CD4-positive, CD25-positive, alpha-beta regulatory T cell (primary cell): ENCODE measurements at places on chromosomes 11 and 22.

- no peak for DNase-seq
Measured at GRCh38 chr11:45930951-45931570, 8.6 kb downstream of the LARGE2 start.

- no peak for DNase-seq
Measured at GRCh38 chr22:35549328-35549727, 8.7 kb downstream of the RASD2 start.

- no peak for DNase-seq
Measured at GRCh38 chr11:27215471-27216269, 147.3 kb downstream of the CCDC34 start.

GRCh38 chr22:46462726-46463371 lies 74.6 kb downstream of the CELSR1 start:
- DNase-seq = no peak

DNA sequence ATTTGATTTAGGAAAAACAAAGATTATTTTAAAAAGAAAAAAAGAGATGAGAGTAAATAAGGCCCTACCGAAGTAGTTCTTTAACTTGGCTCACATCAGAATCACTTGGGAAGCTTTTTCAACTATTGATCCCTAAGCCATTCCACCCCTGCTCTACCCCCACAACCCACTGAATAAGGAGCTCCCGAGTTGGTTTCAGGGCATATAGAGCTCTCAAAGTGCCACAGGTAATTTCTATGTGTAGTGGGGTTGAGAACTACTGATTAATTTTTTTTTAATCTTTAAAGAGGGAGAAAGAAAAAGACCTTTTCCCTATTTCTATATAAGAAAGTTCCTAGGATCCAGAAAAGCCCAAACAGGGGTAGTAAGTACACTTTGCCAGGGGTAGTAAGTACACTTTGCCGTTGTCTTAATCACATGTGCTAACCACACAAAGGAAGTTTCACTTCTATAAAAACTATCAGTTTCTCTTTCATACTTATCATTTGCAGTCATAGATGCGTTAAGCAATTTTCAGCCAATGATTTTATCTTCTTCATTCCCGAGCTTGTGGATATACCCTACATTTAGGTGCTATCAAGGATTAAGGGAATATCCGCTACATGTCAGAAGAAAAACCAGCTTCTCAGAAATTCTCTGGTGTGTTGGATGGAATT lies 108.4 kb upstream of the ZC3H12C start:
- DNase-seq = peak; percentile 6

DNA sequence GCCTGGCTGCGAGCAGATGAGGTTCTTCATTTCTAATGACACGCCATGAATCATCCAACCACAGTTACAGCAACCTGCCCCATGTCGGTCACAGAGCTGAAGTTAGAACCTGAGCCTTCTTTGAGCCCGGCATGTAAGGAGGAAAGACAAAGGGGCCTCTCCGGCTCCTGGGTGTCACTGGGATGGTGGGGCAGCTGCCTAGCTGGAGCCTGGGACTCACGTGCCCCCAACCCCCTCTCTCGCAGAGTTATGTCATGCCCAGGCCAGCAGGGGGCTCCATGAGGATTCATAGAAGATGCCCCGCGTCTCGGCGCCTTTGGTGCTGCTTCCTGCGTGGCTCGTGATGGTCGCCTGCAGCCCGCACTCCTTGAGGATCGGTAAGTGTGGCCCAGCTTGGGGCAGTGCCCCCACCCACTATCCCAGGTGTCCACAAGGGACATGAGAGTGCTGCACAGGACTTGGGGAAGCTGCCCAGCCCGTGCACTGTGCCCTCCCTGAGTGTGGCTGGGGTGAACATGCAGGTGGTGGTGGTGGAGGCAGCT lies 148.5 kb downstream of the GRIK4 start:
- no peak for DNase-seq

GRCh38 chr22:20418211-20418788 lies 19.3 kb downstream of the SCARF2 start:
- peak; percentile 73 for DNase-seq

GRCh38 chr11:105357764-105358163 lies 218.2 kb upstream of the CARD18 start:
- no peak for DNase-seq

DNA sequence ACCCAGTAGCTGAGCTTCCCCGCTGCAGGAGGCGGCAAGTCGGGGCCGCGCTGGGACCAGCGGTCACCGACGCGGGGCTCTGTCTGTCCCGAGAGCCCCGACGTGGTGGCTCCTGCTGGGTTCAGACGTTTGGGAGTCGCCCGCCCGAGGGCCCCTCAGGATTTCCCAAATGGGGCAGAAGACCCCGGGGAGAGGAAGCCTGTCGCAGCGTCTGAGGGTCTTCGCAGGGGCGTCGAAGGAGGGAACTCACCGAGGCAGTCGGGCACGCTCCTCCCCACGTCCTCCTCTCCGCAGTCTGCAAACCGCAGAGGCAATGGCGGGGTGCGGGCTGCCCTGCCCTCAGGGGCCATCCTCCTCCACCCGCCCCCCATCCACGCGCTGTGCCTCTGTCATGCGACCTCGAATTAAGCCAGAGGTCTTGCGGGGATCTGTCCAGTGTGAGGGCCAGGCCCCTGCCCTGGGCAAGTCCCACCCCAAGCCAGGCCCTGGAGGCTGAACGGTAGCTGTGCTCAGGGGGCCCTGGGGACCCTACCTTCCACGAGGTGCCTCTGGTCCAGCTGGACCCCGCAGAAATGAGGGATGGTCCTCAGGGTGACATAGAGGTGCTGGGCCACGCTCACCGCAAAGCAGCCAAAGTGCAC lies 12.5 kb downstream of the IL17REL start:
- DNase-seq = no peak

DNA sequence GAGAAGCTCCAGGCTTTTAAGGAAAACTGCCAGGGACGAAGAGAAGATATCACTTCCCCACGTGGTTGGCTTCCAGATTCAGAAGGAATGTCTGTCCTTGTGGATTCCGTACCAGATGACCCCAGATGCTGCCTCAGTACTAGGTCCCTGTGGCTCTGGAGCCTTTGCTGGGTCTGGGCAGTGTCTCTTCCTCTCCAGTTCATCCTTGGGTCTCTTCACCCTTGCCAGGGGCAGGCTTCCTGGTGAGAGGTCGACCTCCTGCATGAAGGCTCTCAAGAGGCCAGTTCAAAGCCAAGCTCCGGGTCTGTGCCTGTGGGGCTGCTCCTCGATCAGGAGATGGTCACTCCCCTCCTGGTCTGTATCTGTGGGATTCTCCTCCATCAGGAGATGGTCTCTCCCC lies 74.7 kb upstream of the B3GAT1 start:
- no peak for DNase-seq

- DNase-seq = no peak
Measured at GRCh38 chr22:23911318-23911980, 17.3 kb downstream of the MIF start.
